ENCODE measurements at places on chromosomes 2 and 18.

- DNase-seq, result no peak
Measured at GRCh38 chr18:70195014-70195614, 10.4 kb downstream of the RTTN start.

GRCh38 chr18:12288403-12288755 is 19.7 kb upstream of the TUBB6 start:
- no peak for DNase-seq

DNA sequence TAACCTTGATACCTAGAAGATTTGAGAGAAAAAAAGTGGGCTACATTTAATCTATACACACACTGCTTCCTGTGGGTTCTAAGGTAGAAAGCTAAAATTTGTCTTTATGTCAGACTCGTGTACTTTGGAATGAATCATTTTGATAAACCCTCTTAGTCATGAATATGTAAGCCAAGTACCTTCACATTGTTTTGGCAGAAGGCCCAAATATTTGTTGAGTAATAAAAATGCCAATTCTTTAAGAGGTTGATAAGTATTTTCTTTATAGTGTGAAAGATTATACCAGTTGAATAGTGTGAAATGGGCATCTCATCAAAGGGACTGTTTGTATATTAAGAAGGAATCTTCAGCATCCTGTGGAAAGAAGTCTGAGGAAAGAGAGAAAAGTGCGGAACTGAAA is 1464.7 kb upstream of the ZEB2 start:
- DNase-seq, result no peak

- no peak for DNase-seq
Measured at GRCh38 chr18:35573531-35573930, 8.0 kb upstream of the GALNT1 start.

GRCh38 chr2:240632306-240632721 is 7.0 kb downstream of the GPR35 start:
- no peak for DNase-seq

DNA sequence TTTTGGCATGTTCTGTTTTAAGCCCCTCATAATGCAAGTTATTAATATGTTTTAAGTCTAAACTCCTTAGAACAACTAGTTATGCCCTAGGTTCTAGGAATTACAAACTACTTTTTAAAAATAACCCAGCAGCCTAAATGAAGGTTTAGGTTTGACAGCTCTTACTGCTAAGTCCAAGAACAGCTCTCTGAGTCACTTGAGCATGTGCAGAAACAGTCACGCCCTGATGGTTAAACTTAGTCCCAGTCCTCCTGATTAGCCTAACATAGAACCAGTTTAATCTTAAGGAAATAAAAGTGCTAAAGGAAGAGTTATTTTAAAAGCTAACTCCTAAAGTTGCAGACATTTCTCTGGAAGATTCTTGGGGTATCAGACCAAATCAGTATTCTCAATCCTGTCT is 72.5 kb downstream of the RMDN2 start:
- no peak for DNase-seq

GRCh38 chr2:38146907-38147307 is 71.0 kb upstream of the CYP1B1 start:
- peak; percentile 20 for DNase-seq

- DNase-seq, result no peak
Measured at GRCh38 chr2:238879621-238880377, 31.9 kb downstream of the TWIST2 start.
